ENCODE measurements at places on chromosomes 4 and X.

DNA sequence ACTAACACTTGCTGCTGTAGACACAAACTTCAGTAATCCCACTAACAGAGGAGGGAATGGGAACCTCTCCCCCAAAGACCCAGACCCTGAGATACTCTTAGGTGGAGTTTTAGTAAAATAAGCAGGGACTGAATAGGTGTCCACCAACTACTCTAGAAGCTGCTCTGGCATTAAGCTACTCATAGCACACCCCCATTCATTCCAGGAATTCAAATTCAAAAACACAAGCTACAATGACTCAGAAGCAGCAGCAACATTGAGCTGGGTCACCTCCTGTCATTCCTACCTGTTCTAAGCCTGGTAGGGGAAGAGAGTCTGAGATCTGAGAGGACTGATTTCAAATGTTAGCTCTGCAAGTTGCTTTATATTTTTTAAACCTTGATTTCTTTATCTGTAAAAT is 135.4 kb upstream of the FRMPD4 start:
- DNase-seq = no peak

DNA sequence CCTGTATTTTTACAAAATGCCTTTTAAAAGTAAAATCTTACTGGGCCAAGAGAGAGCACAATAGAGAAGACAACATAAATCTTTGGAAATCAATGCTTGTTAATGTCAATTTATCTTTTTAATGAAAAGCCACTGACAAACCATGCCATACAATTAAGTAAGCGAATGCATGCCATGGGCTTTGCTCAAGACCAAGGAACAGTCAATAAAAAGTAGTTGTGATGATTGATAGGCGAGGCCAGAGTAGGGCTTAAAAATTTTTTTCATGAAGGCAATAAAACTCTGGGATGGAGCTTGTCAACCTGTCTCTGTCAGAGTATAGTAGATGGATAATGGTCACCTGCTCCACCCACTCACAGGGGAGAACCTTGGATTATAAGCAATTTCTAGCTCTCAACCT is 17.5 kb upstream of the GPM6B start:
- no peak for DNase-seq

GRCh38 chrX:69501429-69501828 is 2.7 kb upstream of the NALF2 start:
- DNase-seq = no peak

DNA sequence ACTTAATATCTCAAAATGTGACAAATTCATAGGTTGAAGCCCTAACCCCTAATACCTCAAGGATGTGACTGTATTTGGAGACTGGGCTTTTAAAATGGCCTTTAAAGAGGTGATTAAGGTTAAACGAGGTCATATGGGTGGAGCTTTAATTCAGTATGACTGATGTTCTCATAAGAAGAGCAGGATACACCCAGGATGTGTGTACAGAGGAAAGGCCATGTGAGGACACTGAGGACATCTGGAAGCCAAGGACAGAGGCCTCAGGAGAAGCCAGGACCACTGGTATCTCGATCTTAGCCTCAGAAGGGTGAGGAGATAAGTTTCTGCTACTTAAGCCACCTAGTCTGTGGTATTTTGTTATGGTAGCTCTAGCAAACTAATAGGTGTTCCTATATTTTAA is 49.0 kb upstream of the SHISA3 start:
- no peak for DNase-seq

DNA sequence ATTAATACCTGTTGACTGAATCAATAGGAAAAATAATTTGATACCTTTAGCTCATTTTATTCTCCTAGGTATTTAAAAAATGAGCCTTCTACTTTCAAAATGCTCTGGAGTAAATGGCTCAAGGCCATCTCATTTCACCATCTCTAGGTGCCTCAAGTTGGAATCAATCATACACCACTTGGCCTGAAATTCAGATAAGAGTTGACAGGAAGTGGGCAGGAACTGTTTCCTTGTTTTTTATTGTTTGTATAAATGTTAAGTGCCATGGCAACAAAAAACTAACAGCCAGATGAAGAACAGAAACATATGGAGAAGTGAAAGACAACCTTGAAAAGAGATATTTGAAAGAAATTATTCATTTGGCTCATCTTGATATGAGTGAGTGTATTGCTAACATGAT is 12.4 kb downstream of the LIMCH1 start:
- DNase-seq = no peak

- DNase-seq = no peak
Observed at GRCh38 chrX:29665532-29665931, 549.8 kb upstream of the MAGEB2 start.

DNA sequence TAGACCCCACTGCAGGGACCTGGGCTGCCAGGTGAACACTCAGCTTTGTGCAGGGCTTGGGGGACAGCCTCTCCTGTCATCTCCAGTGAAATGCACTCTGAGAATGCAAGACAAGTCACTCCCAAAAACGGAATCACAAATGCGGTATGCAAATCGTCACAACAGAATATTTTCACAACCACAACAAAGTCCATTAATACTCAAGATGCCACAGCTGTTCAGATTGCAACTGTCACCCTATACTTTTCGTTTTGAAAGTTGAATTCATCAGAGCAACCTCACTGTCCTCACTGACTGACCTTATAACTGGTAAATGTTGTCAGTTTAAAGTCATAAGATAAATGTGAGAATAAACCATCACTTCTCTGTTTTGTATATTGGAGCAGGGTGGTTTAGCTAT is 16.6 kb downstream of the JAKMIP1 start:
- no peak for DNase-seq

GRCh38 chr4:8587469-8588195 is 4.9 kb upstream of the CPZ start:
- DNase-seq = no peak

GRCh38 chr4:183532821-183533220 is 28.0 kb downstream of the ING2 start:
- DNase-seq = no peak

GRCh38 chr4:47274901-47275300 is 188.6 kb downstream of the COMMD8 start:
- no peak for DNase-seq

DNA sequence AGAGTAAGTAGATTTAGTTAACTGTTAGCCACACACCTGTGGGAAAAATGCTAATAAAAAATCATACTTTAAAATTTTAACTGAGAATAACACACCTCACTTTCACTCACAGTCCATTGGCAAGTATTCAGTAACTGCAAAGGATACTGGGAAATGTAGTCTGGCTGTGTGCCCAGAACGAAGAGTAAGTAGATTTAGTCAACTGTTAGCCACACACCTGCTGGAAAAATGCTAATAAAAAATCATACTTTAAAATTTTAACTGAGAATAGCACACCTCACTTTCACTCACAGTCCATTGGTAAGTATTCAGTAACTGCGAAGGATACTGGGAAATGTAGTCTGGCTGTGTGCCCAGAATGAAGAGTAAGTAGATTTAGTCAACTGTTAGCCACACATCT is 178.4 kb upstream of the NWD2 start:
- no peak for DNase-seq

- DNase-seq = peak; percentile 63
Observed at GRCh38 chrX:15349046-15349445, 13.7 kb upstream of the PIGA start.

DNA sequence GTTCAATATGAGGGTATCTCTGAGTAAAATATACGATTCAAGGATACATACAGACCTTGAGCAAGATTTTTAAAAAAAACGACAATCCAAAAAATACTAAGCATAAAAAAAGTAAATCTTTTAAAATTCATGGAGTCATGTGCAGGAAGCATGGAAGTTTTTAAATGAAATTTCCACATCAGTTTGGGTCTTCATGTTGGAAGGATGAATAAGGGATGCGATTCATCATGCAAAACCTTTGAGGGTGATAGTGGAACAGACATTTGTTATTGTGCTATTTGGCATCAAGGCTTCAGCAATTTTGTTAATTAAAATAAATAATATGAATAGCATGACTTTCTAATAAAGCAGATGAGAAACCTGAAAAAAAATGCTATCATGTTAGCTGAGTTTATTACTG is 815.0 kb upstream of the PCDH10 start:
- no peak for DNase-seq

- no peak for DNase-seq
Observed at GRCh38 chr4:150590631-150591030, 8.7 kb downstream of the MAB21L2 start.

- DNase-seq = no peak
Observed at GRCh38 chr4:35793766-35794165, 450.5 kb downstream of the ARAP2 start.

GRCh38 chr4:141395246-141395830 is 174.6 kb downstream of the ZNF330 start:
- DNase-seq = no peak

- peak; percentile 43 for DNase-seq
Observed at GRCh38 chr4:71229477-71230270, 109.1 kb upstream of the SLC4A4 start.

DNA sequence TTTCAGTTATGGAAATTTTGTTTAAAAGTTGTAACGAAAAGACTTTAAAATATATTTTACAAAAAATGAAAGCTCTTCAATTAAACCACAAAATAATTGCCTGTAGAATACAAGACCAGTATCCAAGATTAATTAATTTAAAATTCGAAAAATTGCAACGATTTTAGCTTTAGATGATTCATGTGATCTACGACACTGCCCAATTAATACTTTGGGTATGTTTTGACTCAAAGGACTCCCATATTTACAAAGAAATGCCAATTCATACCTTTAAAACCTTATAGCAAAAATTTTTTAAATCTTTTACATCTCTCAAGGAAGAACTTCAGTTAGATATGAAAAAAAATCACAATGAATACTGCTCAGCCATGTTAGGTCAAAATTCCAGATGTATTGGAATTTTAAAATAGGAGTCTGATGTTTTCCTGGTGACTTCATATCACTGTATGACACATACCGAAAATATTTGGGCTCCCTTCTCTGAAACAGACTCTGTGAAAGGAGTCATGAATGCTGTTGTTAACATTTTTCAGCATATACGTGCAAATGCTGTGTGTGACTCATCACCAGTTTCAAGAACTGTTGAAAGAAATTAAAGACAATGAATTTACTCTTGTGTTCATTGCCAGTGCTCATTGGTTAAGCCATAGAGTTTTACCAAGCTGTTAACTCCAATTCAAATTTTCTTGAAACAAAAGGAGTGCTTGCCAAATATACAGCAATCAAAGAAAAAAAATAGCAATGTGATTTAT is 13.8 kb upstream of the SMS start:
- peak; percentile 78 for DNase-seq

DNA sequence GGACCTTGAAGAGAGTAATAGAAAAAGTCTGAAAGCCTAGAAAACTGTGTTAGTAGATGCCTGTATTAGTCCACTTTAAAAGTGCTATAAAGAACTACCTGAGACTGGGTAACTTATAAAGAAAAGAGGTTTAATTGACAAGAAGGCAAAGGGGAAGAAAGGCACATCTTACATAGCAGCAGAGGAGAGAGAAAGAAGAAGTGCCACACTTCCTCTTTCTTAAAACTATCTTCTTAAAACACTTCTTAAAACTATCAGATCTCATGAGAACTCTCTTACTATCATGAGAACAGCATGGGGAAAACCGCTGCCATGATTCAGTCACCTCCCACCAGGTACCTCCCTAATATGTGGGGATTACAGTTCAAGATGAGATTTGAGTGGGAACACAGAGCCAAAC is 18.8 kb upstream of the COL25A1 start:
- no peak for DNase-seq

DNA sequence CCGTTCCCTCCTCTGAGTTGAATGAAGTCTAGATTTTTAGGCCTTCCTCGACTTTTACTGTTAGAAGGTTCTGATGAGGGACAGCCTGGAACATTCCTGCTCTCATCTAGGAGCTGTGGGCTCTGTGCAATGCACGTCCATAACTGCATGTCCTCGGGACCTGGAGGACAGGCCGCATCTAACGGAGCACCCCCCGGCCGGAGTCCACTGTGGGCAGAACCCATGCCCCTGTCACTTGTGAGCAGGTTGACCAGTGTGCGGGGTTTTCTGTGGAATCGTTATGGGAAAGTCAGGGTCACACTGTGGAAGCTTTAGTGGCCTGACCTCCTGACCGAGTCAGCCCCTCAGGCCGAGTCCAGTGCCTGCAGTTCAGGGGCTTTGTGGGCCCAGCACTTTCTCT is 19.3 kb upstream of the TADA2B start:
- DNase-seq = no peak

GRCh38 chr4:163172647-163173046 is 6.0 kb upstream of the NAF1 start:
- DNase-seq = no peak

DNA sequence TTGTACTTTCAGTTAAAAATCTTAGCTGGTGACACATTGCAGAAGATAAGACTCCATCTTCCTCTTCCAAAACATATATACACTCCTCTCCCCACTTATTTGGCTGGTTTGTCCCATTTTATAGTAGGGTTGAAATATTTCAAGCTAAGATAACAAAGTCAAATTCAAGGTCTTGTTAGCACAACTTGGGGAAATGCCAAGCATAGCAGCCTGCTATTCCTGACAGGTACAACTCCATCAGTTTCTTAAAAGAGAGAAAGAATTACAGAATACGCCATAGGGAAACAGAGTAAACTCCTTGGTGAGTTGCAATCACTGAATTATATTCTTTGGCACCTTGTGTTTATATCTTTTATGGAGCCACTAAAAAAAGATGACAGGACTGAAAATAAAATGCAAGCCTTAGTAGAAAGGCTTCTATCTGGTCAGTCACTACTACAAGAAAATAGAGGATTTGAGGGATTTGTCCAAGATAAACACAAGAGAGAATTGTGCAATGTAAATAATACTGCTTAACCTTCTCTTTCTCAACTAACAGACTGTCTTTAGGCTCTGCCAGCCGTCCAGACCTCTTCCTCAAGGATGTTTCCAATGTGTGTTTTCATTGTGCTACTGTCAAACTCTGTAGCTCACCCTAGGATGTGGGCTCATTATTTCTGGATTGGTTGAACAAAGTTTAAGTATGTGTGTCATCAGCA is 170.3 kb downstream of the VEGFC start:
- peak; percentile 42 for DNase-seq

DNA sequence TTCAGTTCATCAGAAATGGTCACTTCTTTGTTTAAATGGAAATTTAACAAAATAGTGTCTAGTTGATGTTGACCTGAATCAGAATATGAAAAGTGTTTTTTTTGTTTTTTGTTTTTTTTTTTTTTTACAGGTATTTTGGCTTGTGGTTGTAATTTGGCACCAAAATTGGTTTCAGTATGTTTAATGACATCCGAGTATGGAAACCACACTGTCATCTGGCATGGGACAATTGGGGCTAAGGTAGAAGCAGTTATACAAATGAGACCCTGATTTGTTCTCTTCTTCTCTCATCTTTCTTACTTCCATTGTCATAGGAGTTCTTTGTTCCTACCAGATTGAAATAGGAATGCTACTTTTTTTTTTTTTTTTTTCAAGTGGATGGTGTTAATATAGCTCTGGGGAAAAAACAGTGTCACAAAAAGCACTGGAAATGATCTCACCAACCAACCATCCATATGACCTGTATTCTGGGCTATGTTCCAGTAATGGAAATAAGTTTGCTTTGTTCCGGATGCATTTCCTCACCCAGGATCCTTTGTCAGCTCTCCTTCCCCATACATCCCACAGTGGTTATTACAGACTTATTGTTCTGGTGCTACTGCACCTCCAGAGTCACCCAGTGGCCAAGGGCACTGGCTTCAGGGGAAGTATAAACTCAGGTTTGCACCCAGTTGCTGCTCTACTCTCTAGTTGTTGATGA is 95.8 kb downstream of the ATXN3L start:
- DNase-seq = peak; percentile 60

- peak; percentile 79 for DNase-seq
Observed at GRCh38 chrX:104098151-104098808, 14.0 kb upstream of the ZCCHC18 start.
